ENCODE measurements at places on chromosomes 7 and 10.

DNA sequence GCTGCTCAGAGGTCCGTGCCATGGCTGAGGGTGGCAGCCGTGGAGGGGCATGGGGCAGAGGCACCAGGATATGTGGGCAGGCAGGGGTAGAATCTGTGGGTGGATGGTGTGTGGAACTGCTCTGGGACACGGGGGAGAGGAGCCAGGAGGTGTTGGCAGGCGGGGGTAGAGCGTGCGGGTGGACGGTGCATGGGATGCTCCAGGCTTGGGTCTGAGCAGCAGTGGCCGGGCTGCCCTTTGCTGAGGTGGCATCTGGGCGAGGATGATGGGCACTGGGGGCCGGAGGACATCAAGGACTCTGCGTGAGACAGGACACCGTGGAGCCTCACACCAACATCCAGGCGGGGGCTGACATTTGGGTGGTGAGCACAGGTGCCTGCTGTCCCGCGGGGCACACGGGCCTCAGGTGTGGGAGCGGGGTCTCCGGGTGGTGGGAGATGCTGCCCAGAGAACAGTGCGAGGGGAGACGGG, 46.2 kb downstream of the JAKMIP3 start:
- H3K4me3 ChIP-seq = no peak overlapping the region
- no peaks in the 10 kb centered on the region for H3K4me1 ChIP-seq
- H3K36me3 ChIP-seq = no peaks in the 10 kb centered on the region
- DNase-seq = no peak
- H3K27me3 ChIP-seq = peaks cover 12% of the 10 kb centered on the region

GRCh38 chr10:18238870-18239485, 98.8 kb downstream of the CACNB2 start:
- no peak overlapping the region for H3K27ac ChIP-seq
- H3K4me3 ChIP-seq = no peak overlapping the region
- peaks cover 2% of the 10 kb centered on the region for H3K4me1 ChIP-seq
- peak; percentile 70 for DNase-seq
- H3K36me3 ChIP-seq = no peaks in the 10 kb centered on the region
- H3K27me3 ChIP-seq = peaks cover 2% of the 10 kb centered on the region

- H3K4me3 ChIP-seq = no peak overlapping the region
- DNase-seq = no peak
- no peak overlapping the region for H3K27ac ChIP-seq
- no peaks in the 10 kb centered on the region for H3K36me3 ChIP-seq
- H3K4me1 ChIP-seq = no peaks in the 10 kb centered on the region
Observed at GRCh38 chr7:67451306-67451705, 454.7 kb downstream of the TYW1 start.

DNA sequence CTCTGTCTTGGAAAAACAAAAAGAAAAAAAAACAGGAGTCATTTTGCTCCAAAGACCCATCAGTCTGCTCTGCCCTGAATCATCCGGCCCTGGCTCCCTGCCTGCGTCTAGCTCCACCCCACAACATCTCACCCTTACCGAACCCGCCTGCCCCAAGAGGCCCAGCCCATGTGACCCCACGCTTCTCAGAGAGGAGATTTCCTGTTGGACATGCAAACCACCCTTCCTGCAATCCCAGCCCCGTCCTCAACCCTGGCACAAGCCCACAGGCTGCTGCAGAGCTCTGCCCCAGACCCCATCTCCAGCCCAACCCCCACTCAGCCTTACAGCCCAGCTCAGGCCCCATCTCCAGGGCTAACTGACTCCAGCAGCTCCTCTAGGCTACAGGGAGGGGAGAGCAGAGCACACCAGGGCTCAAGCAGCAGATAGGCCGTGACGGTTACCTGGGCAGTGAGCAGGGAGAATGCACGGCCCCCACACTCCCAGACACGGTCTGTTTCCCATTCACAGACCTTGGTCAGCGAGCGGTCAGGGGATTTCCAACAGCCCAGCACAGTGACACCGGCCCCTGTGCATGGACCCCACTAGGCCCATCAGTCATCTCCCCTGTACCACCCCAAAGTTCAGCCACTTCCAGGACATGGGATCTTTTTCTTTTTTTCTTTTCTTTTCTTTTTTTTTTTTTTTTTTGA, 69.9 kb upstream of the GTF2I start:
- H3K27me3 ChIP-seq = no peaks in the 10 kb centered on the region
- peaks cover 19% of the 10 kb centered on the region for H3K36me3 ChIP-seq
- peak; percentile 89 for DNase-seq
- peak overlapping the region; percentile 77 for H3K27ac ChIP-seq
- H3K4me1 ChIP-seq = peaks cover 9% of the 10 kb centered on the region

- H3K4me1 ChIP-seq = no peaks in the 10 kb centered on the region
- no peaks in the 10 kb centered on the region for H3K36me3 ChIP-seq
- H3K27ac ChIP-seq = no peak overlapping the region
- no peak for DNase-seq
Observed at GRCh38 chr10:111481261-111481826, 404.5 kb downstream of the ADRA2A start.

- no peak for DNase-seq
- no peak overlapping the region for H3K4me3 ChIP-seq
- H3K27ac ChIP-seq = no peak overlapping the region
- no peaks in the 10 kb centered on the region for H3K4me1 ChIP-seq
Observed at GRCh38 chr10:121053151-121053550, 202.0 kb downstream of the WDR11 start.

- DNase-seq = peak; percentile 89
- H3K27me3 ChIP-seq = no peaks in the 10 kb centered on the region
- peaks cover 14% of the 10 kb centered on the region for H3K4me1 ChIP-seq
- H3K4me3 ChIP-seq = peak overlapping the region; percentile 87
Observed at GRCh38 chr10:17229016-17229716, 1.1 kb downstream of the VIM start.

- no peak overlapping the region for H3K27ac ChIP-seq
- H3K4me1 ChIP-seq = no peaks in the 10 kb centered on the region
- H3K27me3 ChIP-seq = no peaks in the 10 kb centered on the region
- no peak for DNase-seq
- H3K4me3 ChIP-seq = no peak overlapping the region
- H3K36me3 ChIP-seq = no peaks in the 10 kb centered on the region
Observed at GRCh38 chr7:138258197-138258559, 181.9 kb downstream of the AKR1D1 start.

GRCh38 chr7:22597844-22598243, 97.9 kb upstream of the STEAP1B start:
- no peak overlapping the region for H3K27ac ChIP-seq
- peaks cover 6% of the 10 kb centered on the region for H3K4me1 ChIP-seq
- H3K27me3 ChIP-seq = no peaks in the 10 kb centered on the region
- peak; percentile 90 for DNase-seq
- H3K4me3 ChIP-seq = no peak overlapping the region

DNA sequence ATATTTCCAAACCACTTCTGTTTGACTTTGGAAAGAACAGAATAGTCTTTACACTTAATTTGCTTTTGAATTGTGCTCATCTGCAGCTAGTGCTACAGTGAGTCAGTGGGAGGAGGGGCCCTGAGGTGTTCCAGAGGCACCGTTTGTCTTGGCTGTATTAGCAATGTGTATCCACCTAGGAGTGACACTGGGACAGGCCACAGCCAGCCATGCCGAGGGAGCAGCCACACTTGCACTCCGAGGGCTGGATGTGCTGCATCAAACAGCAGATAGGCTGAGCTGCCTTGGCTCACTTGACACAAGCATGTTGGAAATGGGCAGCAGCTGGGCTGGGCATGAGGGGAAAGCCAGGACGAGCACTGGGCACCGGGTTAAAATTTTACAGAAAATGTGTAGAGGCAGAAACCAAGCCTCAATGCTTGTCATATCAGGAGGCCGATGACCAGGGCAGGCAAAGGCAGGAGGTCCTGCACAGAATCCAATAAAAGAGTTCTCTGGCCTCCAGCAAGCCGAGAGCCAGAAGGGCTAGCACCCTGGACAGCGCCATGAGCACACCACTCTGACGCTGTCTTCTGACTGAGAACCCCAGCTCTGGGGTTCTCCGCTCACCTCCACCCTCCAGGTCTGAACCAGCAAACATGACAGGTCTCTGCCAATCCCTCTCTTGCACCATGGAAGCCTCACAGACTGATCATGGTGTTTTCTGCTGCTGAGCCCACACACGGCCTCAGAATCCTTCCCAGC, 163.3 kb downstream of the GRID1 start:
- H3K4me3 ChIP-seq = no peak overlapping the region
- no peaks in the 10 kb centered on the region for H3K4me1 ChIP-seq
- DNase-seq = peak; percentile 10
- no peak overlapping the region for H3K27ac ChIP-seq
- no peaks in the 10 kb centered on the region for H3K36me3 ChIP-seq

DNA sequence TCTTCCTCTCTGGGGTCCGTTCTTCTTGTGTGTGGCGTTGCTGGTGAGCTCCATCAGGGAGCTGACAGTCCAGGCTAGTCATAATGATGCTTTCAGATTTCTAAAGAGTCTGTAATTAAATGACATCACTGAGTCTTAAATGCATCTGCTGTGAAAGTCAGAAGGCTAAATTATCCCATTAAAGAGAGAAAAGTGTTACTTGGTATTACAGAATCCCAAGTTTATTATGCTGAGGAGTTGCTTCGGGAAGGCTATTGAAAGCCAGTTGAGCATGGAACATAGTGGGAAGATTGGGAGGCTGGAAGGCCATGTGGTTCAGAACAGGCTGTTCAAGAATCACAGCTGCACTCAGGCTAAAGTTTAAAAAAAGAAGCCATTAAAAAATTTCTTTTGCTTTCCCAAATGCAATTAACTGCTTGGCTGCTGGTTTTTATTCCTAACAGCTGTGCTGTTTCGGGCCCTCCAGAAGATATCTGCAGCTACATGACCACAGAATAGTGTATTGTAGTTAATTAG, 342.6 kb upstream of the LRGUK start:
- no peak for DNase-seq
- no peaks in the 10 kb centered on the region for H3K27me3 ChIP-seq
- no peaks in the 10 kb centered on the region for H3K4me1 ChIP-seq
- no peak overlapping the region for H3K4me3 ChIP-seq

- no peaks in the 10 kb centered on the region for H3K36me3 ChIP-seq
- no peak overlapping the region for H3K27ac ChIP-seq
- 0 out of 2 replicates have a peak, but pooled peaks cover 1% of the 10 kb centered on the region for H3K4me1 ChIP-seq
Observed at GRCh38 chr10:13382703-13383398, 34.8 kb upstream of the SEPHS1 start.

GRCh38 chr7:69762821-69763352, 164.6 kb downstream of the AUTS2 start:
- no peak overlapping the region for H3K27ac ChIP-seq
- H3K4me3 ChIP-seq = no peak overlapping the region
- no peak for DNase-seq

DNA sequence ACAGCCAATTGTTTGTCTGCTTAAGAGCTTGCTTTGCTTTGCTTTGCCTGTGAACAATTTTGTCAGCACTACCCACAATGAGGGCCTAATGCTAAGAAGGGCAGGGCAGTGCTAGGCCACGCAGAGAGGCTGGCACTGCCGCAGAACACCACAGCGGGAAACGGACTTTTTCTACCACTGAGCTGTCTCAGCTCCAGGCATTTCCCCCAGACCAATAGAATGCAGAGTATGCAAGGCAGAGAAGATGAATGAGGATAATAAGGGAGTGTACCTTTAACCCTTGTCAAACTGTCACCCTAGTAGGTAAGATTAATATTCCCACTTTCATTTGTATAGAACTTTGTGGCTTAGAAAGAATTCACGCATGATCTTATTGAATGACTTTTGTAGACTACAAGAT, 104.5 kb downstream of the SH3PXD2A start:
- no peak overlapping the region for H3K27ac ChIP-seq
- H3K4me1 ChIP-seq = peaks cover 5% of the 10 kb centered on the region
- H3K4me3 ChIP-seq = no peak overlapping the region
- no peaks in the 10 kb centered on the region for H3K27me3 ChIP-seq
- no peaks in the 10 kb centered on the region for H3K36me3 ChIP-seq
- no peak for DNase-seq

- peak within 1 kb of the TSS; percentile 94 for H3K27ac ChIP-seq
- no peaks in the 10 kb centered on the region for H3K27me3 ChIP-seq
- peak within 1 kb of the TSS; percentile 88 for H3K4me3 ChIP-seq
- DNase-seq = peak; percentile 48
Observed at GRCh38 chr7:116499168-116500077, at the start of gene CAV2. CAV2 (plus strand) TSS chr7:116499738; CDS start chr7:116499782, 44 bp downstream.

DNA sequence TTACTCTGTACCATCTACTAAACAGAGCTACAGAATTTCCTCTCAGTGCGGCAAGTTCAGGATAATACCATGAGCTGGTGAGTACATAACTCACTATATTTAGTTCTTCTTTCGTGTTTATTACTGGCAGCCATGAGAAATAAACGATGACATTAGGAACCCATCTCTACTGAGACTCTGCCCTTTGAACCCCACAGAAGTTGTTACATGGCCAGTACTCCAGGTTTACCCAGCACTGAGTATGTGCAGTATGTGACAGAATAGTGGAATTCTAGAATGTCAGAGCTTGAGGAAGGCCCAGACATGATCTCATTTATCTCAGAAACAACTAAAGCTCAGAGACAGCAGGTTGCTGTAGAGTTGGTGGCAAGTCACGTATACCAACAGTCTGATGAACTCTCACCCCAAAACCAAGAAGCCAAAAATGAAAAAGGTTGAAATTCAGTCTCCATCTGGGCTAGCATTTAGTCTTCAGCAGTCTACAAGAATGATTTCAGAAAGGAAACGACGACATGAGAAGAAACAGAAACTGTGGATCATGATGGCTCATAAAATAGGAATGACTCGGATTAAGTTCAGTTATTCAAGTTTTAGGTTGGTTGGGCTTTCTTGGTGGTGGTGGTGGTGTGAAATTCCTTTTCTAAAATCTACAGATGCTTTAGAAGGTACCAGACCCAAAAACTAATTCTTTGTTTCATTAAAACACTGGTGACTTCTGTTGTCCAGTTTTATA, 78.5 kb downstream of the SORBS1 start:
- no peaks in the 10 kb centered on the region for H3K36me3 ChIP-seq
- H3K4me1 ChIP-seq = no peaks in the 10 kb centered on the region
- no peak for DNase-seq
- H3K27me3 ChIP-seq = no peaks in the 10 kb centered on the region
- no peak overlapping the region for H3K27ac ChIP-seq

DNA sequence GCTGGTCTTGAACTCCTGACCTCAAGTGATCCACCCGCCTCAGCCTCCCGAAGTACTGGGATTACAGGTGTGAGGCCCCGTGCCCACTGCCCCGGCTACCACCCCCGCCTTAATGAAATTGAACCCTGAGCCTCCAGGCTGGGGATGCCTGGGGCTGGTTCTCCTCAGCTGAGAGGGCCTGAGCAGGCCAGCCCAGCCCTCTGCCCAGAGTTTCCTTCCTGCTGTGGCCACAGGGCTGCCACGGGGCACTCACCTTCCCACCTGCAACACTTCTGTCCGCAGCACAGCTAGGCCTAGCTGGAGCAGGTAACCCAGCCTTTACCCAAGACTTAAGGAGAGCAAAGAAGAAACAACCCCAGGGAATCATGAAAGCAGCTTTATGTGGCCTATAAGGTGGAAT, 78.1 kb upstream of the ANLN start:
- peaks cover 9% of the 10 kb centered on the region for H3K27me3 ChIP-seq
- DNase-seq = no peak
- H3K36me3 ChIP-seq = no peaks in the 10 kb centered on the region
- H3K27ac ChIP-seq = no peak overlapping the region
- H3K4me1 ChIP-seq = no peaks in the 10 kb centered on the region
- no peak overlapping the region for H3K4me3 ChIP-seq

- no peak overlapping the region for H3K4me3 ChIP-seq
- no peaks in the 10 kb centered on the region for H3K4me1 ChIP-seq
- DNase-seq = no peak
- H3K27ac ChIP-seq = no peak overlapping the region
Observed at GRCh38 chr10:128929131-128929530, 537.9 kb upstream of the MGMT start.

Measured in IMR-90 (cell line).